ENCODE measurements at places on chromosomes 1 and 21.
A peak's percentile ranks its signal among the peaks of the same experiment; 100 is the strongest.

GRCh38 chr1:200384818-200385390, 24.9 kb downstream of the ZNF281 start:
- DNase-seq: no peak

GRCh38 chr1:195053478-195053877, 1554.8 kb downstream of the KCNT2 start:
- DNase-seq: no peak

DNA sequence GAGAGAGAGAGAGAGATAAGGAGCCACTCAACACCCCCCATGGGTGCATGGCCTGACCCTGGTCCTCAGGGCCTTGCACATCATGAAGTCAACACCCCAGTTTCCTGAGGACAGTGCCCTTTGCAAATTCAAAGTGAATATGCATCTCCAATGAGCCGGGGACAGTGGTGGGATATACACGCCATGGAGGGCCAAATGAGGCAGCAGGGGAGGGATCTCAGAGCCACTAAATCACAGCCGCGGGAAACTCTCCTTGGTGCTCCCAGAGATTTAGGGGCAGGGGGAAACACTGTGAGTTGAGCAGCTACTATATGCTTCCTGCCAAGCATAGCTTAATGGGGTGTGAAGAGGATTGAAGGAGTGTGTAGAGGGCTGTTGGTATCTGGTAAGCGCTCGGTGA, 35.5 kb downstream of the MATN1 start:
- DNase-seq: no peak

GRCh38 chr1:112998592-112999235, 42.7 kb upstream of the SLC16A1 start:
- no peak for DNase-seq

DNA sequence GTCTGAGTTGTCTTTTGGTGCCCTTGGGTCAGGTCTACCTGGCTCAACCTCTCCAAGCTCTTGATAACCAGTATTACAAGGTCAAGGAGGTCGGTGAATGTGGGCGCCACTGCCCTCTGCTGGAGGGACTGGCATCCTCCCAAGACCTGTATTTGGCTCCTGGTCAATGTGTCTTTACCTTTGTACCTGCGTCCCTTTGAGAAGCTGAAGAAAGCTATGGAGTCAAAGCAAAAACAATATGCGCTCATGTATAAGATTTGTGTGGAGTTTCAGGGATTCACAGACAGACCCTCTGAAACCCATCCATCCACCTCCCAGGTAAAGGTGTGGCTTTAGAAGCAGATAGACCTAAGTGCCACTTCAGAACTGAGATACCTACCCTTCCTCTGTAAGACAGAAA, 61.8 kb upstream of the NBL1 start:
- DNase-seq: peak; percentile 49

DNA sequence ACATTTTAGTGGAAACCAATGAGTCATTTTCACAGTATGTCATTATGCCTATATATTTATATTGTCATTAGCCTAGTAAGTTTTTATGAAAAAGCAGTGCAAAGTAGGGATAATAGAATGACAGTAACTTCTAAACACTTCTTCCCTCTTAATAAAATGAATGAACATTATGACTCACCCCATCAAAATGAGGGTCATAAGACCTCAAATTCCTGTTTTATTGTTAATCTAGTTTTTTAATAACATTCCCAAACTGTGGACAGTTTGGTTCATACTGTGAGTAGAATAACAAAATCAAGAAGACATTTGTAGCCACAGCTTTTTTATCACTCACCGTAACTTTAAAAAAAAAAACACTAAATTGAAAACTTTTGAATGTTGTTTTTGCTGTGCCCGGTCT, 160.5 kb downstream of the LRRC40 start:
- DNase-seq: no peak

- DNase-seq: no peak
These were observed 151.5 kb downstream of the CLEC20A start for GRCh38 chr1:178345238-178345637.

GRCh38 chr21:44914176-44914874, 6.4 kb downstream of the ITGB2 start:
- peak; percentile 37 for DNase-seq

DNA sequence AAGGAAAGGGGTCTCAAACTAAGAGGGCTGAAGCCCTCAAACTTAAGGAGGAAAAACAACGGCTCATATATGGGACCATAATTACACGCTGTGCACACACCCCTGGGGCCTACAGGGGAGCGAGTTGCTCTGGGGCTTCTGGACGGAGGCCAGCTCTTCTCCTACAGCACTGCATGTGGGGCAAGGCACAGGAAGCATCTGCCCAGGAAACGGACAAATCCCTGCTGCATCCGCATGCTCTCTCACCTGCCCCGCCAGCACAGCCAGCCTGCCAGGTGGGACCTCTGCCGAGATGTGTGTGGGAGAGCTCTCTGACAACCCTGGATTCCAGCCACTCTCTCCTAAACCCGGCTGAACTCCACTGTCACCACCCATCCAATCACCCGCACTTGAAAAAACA, 54.1 kb downstream of the MRPL37 start:
- DNase-seq: no peak

GRCh38 chr1:184823080-184823479, 68.4 kb upstream of the EDEM3 start:
- DNase-seq: no peak

GRCh38 chr21:25462517-25462971, 144.7 kb downstream of the MRPL39 start:
- DNase-seq: no peak

DNA sequence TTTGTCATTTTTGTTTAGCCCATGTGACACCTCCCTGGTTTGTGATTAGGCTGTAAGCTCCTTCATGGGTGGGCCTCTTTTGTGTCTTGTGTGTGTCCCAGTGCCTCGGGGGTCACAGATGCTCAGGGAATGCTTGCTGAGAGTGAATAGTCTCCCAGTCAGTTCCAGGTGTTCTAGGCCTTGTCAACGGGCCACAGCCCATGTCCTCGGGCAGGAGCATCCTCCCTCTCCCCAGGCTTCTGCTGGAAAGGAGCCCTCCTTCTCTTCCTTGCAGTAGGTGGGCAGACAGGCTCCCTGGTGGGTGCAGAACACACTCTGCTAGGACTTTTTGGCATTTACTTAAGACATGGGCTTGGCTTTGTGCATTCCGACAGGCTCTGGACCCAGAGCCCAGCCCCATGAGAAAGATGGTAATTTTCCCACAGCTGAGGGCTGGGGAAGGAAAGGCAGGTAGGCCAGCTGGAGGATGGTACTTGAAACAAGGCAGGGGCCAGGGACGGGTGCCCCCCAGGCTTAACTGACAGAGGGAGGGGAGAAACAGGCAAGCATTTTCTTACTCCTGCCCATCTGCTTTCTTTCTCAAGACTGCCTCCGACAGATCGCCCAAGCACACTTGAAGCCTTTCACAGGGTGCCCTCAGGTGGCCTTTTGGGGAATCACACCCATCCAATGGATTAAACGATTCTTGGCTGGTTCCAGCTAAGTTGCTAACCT, 7.1 kb upstream of the CPLANE2 start:
- peak; percentile 61 for DNase-seq

DNA sequence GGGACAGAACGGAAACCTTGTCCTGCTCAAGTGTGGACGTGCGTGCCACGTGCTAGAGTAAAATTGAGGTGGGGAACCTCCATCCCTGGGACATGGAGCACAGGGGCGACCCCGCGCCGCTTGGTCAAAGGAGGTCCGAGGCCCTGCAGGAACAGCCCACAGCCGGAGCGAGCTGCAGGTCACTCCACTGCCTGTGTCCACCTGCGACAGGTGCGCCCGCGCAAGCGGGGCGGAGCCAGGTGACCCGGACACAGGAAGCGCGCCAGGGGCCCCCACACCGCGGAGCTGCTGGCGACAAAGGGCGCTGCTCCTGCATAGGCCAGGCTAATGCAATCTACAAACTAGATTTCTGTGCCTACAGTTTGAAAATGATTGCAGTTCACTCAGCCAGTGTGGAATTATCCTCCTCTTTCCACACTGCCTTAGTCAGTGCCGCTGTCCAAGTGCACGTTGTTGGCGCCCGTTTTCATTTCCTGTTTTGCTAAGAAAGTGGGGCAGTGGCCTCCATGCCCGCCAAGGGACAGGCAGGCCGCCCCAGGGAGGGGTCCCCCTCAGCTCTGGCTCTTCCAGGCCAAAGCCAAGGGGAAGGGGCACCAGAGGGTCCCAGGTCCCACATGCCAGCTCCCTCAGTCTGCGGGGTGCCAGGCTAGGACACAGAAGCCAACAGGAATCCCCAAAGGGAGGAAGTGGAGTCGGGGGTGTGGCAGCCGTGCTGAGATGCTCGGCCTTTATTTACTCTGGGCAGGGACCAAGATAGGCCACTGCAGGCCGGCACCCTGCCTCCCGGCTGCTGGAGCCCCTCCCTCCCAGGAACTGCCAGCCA, 4.3 kb upstream of the NADK start:
- no peak for DNase-seq
